ENCODE measurements at places on chromosomes 2 and 18.

- no peak for DNase-seq
Measured at GRCh38 chr2:39990335-39990900, 211.4 kb upstream of the THUMPD2 start.

DNA sequence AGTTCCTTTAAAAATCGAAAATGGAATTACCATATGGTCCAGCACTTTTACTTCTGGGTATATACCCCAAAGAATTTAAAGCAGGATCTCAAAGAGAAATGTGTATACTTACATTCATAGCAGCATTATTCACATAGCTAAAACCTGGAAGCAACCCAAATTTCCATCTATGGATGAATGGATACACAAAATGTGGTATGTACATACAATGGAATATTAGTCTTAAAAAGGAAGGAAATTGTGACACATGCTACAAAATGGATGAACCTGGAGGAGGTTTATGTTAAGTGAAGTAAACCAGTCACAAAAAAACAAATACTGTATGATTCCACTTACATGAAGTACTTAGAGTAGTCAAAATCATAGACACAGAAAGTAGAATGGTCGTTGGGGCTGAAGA, 147.9 kb upstream of the LTBP1 start:
- no peak for DNase-seq

- no peak for DNase-seq
Measured at GRCh38 chr18:70158992-70159717, 46.3 kb downstream of the RTTN start.

- no peak for DNase-seq
Measured at GRCh38 chr2:107361751-107362381, 464.8 kb upstream of the RGPD4 start.

GRCh38 chr2:118032169-118033013, 18.5 kb upstream of the CCDC93 start:
- DNase-seq, result peak; percentile 15

- DNase-seq, result no peak
Measured at GRCh38 chr2:225398372-225398771, 1.1 kb upstream of the NYAP2 start.

DNA sequence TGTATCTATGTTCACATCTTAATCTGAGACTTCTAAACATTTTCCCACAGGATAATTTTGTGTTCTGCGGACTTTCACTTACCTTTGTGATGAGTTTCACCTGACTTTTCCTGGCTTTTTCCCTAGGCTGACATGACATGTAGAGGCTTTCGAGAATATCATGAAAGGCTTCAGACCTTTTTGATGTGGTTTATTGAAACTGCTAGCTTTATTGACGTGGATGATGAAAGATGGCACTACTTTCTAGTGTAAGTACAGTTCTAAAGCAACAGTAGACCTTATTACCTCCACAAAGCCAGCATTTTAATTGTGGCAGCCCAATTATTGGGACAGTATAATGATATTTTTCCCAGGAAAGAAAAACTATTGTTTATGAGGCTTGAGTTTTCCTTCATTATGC, 34.1 kb upstream of the METAP1D start:
- DNase-seq, result no peak

- no peak for DNase-seq
Measured at GRCh38 chr2:175372704-175373701, 191.5 kb upstream of the ATP5MC3 start.

DNA sequence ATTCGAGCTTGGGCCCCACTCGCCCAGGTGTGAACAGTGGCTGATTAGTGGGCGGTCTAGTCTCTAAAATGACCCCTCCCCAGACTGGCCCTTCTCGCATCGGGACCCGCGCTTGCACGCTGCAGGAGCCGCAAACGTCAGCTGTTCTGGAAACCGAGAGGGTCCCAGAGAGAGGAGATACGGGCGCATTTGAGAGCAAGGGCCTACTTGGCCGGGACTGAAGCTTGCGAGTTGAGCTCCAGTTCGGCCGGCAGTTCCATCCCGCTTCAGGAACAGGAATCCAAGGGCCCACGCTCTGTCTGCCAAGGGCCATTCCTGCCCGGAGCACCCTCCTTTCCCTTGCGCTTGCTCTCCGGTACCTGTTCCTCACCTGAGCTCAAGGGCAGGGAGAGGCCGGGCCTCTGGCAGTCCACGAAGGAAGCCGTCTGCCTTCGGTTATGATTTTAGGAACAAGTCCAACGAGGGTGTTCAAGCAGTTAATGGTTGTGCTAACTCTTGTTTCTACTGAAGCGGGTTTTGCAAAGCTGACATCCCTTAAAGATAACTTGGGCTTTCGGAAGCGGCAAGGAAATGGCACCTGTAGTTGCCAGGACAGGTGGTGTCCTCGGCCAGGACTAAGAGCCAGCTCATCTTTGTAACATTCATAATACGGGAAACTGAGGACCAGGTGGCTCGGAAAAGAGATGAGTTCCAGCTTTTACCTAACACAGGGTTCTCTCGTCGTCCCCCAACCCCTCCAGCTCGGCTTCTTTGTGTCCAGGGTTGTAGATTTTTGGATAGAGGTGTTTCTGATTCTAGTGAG, 3.9 kb upstream of the DLX1 start:
- no peak for DNase-seq

- no peak for DNase-seq
Measured at GRCh38 chr2:62319070-62319469, 123.2 kb downstream of the B3GNT2 start.

- no peak for DNase-seq
Measured at GRCh38 chr2:130336150-130336876, 6.4 kb upstream of the IMP4 start.

- no peak for DNase-seq
Measured at GRCh38 chr2:88329815-88330603, 122.5 kb downstream of the FOXI3 start.

DNA sequence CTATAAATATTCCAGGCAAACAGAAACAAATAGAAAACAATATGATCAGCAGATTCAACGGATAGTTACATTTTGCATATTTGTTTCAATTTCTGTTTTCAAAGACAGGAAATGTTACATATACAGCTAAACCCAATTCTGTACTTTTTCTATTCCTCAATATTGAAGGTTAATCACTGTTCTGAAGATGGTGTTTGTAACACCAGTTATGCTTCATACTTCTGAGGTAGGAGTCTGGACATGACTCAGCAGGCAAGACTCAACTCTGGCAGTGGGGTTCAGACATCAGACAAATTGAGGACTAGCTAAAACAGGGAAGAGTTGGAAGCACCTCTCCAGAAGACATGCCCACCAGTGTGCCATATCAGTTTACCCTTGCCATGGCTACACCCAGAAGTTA, 16.6 kb downstream of the SERPINB13 start:
- no peak for DNase-seq

DNA sequence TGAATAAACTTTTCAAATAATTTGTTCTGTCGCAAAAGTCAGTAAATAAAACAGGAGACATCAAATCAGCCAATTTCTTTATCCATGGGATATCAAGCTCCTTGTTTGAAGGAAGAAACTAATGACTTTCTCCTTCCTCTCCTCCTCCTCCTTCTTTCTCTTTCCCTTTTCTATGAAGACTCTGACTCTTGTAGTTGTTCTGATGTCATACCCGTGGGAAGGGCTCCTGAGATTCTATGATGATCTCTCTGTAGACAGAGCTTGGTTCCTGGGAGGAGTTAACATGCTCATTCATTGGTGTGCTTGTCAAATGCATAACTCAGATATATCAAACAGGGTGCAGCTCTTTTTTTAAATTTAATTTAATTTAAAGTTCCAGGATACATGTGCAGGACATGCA, 118.7 kb upstream of the KCTD1 start:
- DNase-seq, result no peak

GRCh38 chr18:46250812-46251173, 146.6 kb downstream of the HAUS1 start:
- DNase-seq, result no peak

DNA sequence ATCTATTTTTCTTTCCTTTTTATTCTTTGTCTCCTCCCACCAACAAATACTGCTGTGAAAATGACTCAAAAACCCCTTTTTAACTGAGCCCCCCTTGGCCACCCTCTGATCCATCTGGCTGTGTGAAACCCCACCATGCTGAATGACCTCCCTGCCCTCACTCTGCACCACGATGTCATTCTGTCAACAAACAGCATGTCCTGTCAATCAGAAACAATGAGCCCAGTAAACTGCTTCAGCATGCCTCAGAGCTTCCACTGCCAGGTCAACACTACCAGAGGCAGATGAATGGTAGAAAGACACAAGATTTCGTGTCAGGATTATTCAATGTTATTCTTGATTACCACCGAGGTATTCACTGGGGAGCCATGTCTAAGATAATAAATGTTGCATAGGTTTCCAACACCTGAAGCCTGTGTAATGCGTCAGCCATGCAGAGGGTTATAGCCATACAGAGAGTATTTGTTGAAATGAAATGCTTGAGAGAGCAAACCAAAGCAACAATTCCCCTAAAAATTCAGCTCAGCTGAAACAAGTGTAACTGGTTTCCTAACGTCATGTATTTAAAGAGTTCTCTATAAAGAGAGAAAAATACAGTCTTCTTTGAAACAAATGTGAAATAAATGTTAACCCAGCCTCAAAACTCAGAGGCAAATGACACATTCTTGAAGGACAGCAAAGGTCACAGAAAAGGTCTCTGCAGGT, 76.7 kb downstream of the LRP2 start:
- DNase-seq, result no peak

GRCh38 chr18:31877900-31878299, 65.0 kb downstream of the TRAPPC8 start:
- no peak for DNase-seq

GRCh38 chr2:235568431-235568830, 74.6 kb downstream of the AGAP1 start:
- no peak for DNase-seq

DNA sequence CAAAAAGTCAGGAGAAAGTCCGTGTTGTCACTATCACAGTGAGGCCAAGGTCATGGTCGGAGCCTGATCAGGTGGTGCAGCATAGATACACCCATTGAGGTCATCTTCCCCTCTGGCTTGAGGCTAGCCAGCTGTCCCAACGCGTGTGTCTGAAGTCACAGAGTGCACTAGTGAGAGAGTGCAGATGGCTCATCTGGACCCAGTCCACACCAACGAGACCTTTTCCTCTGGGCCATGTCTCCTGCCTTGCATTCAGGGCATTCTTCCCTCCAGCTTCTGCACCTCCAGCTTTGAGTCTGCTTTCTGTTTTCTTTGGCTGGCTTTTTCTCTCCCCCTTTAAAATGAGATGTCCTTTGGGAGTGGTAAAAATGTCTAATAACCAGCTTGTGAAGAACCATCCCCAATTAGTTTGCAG, 146.9 kb downstream of the TDRD15 start:
- DNase-seq, result no peak

DNA sequence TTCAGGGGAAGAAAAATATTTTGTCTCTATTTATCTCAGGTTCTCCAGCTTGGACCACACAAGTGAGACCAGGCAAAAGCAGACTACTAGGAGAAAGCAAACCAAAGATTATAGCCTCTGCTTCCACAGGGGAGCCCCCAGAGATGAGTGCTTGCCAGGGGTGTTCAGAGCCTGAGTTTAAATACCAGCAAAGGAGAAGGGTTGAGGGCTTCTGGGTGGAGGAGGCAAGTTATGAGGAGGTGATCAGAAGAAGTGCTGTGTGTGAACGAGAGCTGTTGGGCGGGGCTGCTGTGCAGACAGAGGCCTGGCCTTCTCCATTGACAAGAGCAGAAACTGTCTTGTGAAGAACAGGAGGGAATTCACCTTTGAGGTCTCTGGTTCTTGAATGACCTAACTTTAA, 32.8 kb upstream of the PXDN start:
- no peak for DNase-seq

- no peak for DNase-seq
Measured at GRCh38 chr2:58427572-58428095, 186.5 kb upstream of the FANCL start.

GRCh38 chr18:45284174-45284573, 331.1 kb upstream of the SLC14A2 start:
- no peak for DNase-seq

- no peak for DNase-seq
Measured at GRCh38 chr2:237184192-237184918, 98.7 kb downstream of the COPS8 start.

DNA sequence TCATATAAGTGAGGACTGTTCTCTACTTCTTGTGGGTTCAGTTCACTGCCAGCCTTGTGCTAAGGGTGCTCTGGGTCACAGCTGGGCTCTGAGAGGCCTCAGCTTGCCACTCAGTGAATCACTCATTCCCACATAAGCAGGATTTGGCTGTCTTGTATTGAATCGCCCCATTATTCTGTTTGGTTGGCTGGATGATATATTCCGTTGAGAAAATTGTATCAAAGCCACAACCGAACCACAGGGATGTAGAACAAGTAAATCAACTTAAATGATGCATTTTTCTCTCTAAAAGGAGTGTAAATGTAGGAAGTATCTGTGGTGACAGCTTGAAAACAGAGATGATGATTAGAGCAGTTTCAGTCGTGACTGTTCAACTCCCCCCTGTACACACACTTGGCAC, 39.6 kb downstream of the TTC39C start:
- no peak for DNase-seq

- DNase-seq, result no peak
Measured at GRCh38 chr2:191537921-191538320, 140.0 kb upstream of the NABP1 start.

GRCh38 chr2:23568626-23569190, 183.7 kb downstream of the KLHL29 start:
- no peak for DNase-seq

- peak; percentile 34 for DNase-seq
Measured at GRCh38 chr2:37324786-37325624, at the start of gene PRKD3. Gene PRKD3 (minus strand): TSS chr2:37324833. CDS start chr2:37316524, 8,309 bp downstream.

GRCh38 chr2:6879011-6879410, 1.4 kb downstream of the RSAD2 start:
- DNase-seq, result no peak

GRCh38 chr2:133718688-133719201, 150.5 kb upstream of the NCKAP5 start:
- DNase-seq, result no peak

DNA sequence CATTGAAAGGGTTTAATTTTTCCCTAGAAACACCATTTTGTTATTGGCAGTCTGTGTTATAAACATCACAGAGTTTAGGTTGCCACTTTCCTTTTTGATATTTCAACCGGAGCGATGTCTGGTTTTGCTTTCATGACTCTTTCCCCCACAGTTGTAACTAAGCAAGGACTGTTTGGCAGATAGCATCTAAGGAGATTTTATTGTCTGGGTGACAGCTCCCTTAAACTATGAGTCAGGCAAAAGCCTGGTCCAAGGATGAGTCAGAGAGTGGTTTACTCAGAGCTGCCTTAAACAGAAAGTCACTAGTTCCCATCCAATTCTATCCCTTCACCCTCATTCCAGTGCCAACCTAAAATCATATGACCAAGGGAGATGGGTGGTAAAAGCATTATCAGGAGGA, 341.6 kb upstream of the VWC2L start:
- no peak for DNase-seq

DNA sequence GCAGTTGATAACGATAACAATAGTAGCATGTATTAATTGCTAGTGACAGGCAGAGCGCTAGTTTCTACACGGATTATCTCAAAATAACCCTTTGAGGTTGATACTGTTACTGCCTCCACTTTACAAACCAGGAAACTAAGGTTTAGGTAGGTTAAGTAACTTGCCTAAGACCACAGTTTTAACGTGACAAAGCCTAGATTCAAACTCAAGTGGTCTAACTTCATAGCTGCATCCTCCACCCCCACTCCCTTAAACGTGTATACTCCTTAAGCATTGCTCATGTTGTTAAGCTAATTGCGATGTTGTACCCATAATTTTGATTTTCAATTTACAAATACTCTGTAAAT, 1.2 kb downstream of the ME2 start:
- no peak for DNase-seq

- DNase-seq, result no peak
Measured at GRCh38 chr2:101179982-101180381, 28.8 kb upstream of the TBC1D8 start.

Measured in stimulated activated CD8-positive, alpha-beta memory T cell treated with anti-CD3 and anti-CD28 coated beads, Interleukin-4, amount 100 ng/mL, for 24 hours (primary cell).